Osteocyte (in vitro differentiated cells): ENCODE measurements at places on chromosomes 2 and 18. TPM values are rescaled to one million over a fixed set of nuclear protein-coding genes. Genes with fewer than 3 reads are reported as not detected.

The FOXD4L1 gene
- total RNA-seq, result 0.18 and 0.21 TPM in 2 replicates

The UGT1A4 gene
- not detected in 2 replicates for total RNA-seq

DNA sequence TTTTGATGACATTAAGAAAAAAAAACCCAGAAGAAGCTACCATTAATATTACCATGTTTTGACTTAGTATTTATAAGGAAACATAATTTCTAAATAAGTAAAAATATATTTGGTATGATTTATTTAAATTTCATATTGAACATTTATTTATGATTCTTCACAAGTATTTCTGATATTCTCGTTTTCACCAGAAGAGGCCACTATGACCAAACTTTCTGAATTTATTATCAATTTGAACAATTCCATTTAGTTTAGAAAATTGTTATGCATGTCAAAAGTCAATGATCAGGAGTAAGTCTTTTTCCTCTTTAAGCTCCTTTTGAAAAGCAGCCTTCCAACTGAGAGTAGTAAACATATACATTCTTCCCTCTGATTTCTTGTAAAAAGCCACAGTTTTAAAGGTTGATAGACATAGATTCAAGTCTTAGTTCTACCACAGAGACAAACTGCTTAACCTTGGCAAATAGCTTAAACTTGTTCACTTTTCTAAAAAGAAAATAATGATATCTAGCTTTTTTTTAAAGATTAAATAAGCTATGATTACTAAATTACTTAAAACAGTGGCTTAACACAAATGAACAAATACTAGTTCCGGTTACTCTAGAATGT lies 329.9 kb downstream of the TRIB2 start:
- H3K4me3 ChIP-seq, result no peak overlapping the region
- peaks cover 63% of the 10 kb centered on the region for H3K27me3 ChIP-seq
- H3K4me1 ChIP-seq, result peaks cover 2% of the 10 kb centered on the region

GRCh38 chr2:55415300-55415699 lies 4.4 kb downstream of the CCDC88A start:
- DNase-seq, result no peak
- H3K36me3 ChIP-seq, result peaks cover 14% of the 10 kb centered on the region
- H3K27me3 ChIP-seq, result no peaks in the 10 kb centered on the region
- no peak overlapping the region for H3K27ac ChIP-seq
- H3K4me3 ChIP-seq, result no peak overlapping the region
- H3K4me1 ChIP-seq, result peaks cover 30% of the 10 kb centered on the region

- no peak overlapping the region for H3K27ac ChIP-seq
- no peaks in the 10 kb centered on the region for H3K4me1 ChIP-seq
- no peak overlapping the region for H3K4me3 ChIP-seq
- H3K27me3 ChIP-seq, result no peaks in the 10 kb centered on the region
Observed at GRCh38 chr2:183807870-183808269, 683.6 kb downstream of the NUP35 start.

DNA sequence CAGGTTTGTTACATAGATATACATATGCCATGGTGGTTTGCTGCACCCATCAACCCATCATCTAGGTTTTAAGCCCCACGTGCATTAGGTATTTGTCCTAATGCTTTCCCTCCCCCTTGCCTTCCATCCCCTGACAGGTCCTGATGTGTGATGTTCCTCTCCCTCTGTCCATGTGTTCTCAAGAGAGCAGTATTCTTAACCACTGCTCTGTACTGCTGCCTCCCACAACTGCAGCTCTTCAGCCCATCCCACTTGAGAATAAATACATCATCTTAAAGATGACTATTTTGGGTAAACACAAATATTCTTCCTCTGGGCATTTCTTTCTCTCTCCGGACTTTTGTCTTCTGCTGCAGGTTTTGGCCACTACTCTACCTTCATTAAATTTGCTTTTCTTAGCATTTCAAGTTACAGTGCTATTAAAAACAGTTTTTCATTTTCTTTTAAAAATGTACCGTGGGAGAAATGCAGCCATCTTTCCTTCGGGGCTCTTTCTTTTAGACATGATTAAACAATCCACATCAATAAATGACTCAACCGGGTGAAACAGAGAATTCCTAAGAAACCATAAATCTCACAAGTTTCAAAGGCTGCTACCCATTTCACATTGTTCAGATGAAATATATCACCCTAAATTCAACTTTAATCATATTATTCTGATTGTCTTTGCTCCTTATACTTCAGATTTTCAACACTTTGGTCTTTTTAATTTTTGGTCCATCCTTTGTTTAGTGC lies 323.4 kb downstream of the GALNT13 start:
- H3K4me3 ChIP-seq, result no peak overlapping the region
- no peaks in the 10 kb centered on the region for H3K4me1 ChIP-seq
- H3K27ac ChIP-seq, result no peak overlapping the region

- DNase-seq, result no peak
- peaks cover 54% of the 10 kb centered on the region for H3K36me3 ChIP-seq
- H3K4me3 ChIP-seq, result no peak overlapping the region
- H3K27me3 ChIP-seq, result no peaks in the 10 kb centered on the region
Observed at GRCh38 chr2:165893556-165893955, 60.0 kb downstream of the TTC21B start.

DNA sequence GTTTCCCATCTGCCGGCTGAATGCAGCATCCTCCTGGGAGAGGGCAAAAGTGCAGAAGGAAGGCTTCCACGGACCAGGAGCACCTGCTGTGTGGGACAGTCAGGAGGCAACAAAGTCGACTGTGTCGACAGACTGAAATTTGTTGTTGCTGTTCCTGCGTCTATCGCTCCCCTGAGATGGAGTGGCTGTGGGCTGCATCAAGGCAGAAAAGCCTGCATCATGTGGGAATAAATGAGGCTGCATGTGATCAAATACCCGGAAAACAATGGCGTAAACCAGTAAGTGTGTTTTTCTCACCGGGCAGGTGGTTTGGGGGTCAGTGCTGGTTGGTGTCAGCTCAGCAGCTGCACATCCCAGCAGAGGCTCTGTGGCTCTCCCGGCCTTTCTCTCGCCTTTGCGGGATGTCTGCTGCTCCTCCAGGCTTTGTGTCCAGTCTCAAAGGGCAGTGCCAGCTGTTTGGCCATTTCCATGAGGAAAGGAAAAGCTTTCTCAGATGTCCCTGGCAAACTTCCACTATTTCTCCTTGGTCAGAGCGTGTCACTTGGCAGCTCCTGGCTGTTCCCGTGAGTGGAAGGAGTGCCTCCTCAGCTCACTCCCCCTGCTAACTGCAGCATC lies 262.4 kb downstream of the NDUFA10 start:
- H3K4me1 ChIP-seq, result no peaks in the 10 kb centered on the region
- no peak overlapping the region for H3K27ac ChIP-seq
- no peaks in the 10 kb centered on the region for H3K27me3 ChIP-seq
- no peak for DNase-seq

DNA sequence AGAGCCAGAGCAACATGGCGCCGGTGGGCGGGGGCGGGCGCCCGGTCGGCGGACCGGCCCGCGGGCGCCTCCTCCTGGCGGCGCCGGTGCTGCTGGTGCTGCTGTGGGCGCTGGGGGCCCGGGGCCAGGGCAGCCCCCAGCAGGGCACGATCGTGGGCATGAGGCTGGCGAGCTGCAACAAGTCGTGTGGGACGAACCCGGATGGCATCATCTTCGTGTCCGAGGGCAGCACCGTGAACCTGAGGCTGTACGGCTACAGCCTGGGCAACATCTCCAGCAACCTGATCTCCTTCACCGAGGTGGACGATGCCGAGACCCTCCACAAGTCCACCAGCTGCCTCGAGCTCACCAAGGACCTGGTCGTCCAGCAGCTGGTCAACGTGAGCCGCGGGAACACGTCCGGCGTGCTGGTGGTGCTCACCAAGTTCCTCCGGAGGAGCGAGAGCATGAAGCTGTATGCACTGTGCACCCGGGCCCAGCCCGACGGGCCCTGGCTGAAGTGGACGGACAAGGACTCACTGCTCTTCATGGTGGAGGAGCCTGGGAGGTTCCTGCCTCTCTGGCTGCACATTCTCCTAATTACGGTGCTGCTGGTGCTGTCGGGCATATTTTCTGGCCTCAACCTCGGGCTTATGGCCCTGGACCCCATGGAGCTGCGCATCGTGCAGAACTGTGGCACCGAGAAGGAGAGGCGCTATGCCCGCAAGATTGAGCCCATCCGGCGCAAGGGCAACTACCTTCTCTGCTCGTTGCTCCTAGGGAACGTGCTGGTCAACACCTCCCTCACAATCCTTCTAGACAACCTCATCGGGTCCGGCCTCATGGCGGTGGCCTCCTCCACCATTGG lies 507 bp downstream of the CNNM4 start:
- H3K27ac ChIP-seq, result peak overlapping the region; percentile 60
- no peaks in the 10 kb centered on the region for H3K36me3 ChIP-seq
- peaks cover 44% of the 10 kb centered on the region for H3K4me1 ChIP-seq
- H3K4me3 ChIP-seq, result peak overlapping the region; percentile 81

DNA sequence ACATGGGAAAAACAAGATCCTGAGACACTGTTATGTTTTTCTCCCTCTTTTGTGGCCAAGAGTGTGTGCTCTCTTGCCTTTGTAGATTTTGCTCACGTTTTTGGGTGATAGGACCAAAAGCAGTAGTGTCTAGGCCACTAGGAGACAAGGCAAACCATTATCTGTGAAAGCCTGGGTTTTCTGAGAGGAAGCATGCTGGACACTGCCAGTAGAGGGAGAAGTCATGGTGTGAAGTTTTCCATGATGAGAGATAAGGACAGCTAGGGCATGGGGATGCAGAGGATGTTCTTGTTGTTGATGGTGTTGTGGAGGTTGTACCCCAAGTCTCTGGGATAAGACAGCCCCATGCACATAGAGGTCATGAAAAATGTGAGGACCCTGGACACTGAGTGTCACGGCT lies 285.3 kb downstream of the SOX11 start:
- H3K4me3 ChIP-seq, result no peak overlapping the region
- H3K27ac ChIP-seq, result no peak overlapping the region
- DNase-seq, result no peak
- peaks cover 5% of the 10 kb centered on the region for H3K4me1 ChIP-seq

- DNase-seq, result no peak
- H3K4me1 ChIP-seq, result no peaks in the 10 kb centered on the region
- no peaks in the 10 kb centered on the region for H3K36me3 ChIP-seq
- H3K27me3 ChIP-seq, result peaks cover 8% of the 10 kb centered on the region
Observed at GRCh38 chr2:53490659-53491058, 276.9 kb upstream of the CHAC2 start.
